Fibroblast of villous mesenchyme (primary cell): ENCODE measurements at places on chromosomes 1 and 21.
A peak's percentile ranks its signal among the peaks of the same experiment; 100 is the strongest.

DNA sequence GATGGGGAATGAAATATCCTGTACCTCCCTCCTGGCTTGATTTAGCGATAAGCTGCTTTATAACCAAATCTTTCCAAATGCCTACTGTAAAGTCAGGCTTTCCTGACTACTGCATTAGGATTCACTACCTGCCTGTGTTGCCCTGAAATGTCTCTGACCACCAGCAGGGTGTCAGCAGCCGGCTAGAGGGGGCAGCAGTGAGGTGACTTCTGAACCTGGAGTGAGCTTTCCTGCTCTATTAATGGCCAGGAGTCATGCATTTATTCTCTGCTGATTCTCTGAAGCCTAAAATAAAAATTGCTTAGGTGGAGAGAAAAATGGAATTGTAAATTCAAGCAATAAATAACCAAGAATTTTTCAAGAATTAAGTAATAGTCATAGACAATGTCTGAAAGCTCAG is 2.5 kb downstream of the BACE2 start:
- peak; percentile 7 for DNase-seq

DNA sequence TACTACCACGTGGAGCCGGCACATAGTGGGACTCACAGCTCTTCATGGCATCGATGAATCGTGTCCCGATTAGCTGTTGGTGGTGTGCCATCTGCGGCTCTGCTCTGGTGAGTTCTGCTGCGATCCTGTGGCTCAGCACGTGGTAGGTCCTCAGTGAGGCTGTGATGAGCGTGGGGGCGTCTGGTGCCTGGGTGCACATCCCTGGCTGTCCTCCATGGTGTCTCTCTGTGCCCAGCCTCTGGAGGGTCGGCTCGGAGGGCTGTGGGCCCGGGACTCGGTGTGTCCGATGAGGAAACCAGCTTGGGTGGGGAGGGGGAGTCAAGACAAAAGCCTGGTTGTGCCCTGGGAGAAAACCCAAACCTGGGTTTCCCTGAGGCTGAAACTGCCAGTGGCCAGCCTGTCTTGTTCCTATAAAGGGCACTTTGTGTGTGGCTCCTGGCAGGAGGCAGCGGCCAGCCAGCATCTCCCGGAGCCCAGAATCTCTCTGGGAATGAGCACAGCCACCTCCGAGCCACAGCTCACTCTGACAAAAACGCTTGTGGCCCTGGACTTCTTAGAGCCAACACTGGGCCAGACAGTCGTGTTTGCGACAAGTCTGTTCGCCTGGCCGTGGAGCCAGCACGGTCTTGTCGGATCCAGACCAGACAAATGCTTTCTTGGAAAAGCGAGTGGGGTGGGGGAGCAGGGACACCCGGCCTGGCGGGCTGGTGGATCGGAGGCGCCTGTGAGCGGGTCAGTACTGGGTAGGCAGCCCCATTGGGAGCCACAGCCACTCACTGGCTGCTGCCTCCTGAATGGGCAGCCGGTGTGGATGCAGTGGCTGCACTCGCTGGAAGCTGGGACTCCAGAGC is 31.8 kb downstream of the SPSB1 start:
- no peak for DNase-seq

DNA sequence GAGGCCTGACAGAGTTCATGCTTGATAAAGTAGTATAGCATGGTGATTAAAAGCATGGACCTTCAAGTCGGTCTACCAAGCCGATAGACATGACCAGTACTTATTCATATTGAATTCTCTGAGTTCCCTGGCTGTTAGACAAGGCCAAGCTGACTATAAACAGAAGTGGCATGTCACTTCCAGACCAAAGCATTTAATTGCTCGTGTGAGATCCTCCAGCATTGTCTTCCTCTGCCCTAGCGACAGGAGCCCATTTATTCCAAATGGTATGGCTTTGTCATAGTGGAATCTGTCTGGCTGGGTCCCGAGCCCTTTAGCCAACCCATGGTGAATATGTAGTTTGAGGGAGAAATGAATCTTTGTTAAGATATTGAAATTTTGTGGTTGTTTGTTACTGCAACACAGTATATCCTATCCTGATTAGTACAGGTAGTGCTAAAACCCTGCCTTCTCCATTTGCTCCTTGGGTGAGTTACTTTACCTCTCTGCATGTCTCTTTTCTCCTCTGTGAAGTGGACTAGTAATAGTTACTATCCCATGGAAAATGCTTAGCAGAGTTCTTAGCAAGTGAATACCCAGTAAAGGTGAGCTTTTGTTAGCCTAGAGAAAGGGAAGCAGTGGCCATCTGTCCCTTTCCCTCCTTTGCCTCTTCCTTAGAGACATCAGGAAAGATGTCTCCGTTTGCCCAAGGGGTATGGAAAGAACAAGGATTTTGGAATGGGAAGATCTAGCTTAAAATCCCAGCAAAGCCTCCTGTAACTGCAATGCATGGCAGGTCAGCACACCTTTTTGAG is 77.6 kb upstream of the CD1D start:
- no peak for DNase-seq

DNA sequence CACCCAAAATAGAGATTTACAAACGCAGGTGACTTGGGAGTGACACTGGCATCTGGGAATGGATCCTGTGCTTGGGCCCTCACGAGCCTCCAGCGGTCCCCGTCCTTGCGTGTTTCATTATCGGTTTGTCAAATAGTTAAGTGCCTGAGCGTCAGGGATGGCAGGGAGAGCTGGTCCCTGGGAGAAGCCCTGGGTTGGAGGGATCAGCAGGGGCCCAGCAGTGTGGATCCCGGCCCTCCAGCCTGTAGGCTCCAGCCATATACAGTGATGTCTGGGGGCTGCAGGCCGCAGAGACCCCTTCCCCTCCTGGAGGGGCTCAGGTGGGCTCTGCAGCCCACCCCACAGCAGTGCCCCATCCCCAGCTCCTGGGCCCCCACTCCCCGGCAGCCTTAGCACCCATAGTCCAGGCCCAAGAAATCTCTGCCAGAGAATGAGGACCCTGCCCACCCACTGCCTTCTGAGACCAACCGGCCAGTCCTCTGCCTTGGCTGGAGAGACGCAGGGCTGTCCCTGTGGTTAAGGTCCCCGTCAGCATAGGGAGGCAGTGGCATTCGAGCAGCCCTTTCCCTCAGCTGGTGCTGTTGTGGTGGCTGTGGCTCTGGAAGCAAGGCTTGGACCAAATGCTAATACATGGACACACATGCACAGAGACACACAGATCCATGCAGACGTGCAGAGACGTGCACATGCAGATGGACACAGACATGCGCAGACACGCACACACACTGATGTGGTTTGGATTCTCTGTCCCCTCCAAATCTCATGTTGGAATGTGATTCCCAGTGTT is 2.4 kb upstream of the SLC19A1 start:
- no peak for DNase-seq

DNA sequence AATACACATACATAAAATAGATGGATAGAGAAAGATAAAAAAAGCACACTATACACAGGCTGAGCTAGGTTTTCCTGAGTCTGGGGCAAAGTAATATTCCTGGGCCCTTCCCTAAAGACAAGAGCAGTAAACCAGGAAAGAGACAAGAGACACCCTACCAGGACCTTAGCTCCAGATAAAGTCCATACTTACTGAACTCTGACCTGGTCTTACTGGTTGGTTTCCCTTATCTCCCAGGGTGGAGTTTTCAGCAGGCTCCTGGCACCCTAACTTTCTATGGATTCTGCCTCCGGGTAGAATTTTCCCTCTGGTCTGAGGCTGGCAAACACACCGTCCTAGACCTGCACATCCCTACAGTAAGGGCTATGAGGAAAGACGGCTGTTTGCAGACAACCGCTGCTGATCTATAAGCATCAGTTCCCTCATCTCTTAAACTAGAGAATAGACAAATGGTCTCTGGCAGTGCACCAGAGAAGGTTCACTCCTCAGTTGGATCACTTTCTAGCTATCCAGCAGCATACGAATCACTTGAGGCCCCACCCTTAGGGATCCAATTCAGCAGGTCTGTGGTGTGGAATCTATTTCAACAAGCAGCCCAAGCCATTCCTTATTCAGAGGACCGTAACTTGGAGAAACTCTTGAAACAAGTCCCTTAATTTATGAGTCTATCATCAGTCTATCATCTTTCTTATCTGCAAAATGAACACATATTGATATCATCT is 52.0 kb downstream of the ARHGEF11 start:
- DNase-seq, result no peak

DNA sequence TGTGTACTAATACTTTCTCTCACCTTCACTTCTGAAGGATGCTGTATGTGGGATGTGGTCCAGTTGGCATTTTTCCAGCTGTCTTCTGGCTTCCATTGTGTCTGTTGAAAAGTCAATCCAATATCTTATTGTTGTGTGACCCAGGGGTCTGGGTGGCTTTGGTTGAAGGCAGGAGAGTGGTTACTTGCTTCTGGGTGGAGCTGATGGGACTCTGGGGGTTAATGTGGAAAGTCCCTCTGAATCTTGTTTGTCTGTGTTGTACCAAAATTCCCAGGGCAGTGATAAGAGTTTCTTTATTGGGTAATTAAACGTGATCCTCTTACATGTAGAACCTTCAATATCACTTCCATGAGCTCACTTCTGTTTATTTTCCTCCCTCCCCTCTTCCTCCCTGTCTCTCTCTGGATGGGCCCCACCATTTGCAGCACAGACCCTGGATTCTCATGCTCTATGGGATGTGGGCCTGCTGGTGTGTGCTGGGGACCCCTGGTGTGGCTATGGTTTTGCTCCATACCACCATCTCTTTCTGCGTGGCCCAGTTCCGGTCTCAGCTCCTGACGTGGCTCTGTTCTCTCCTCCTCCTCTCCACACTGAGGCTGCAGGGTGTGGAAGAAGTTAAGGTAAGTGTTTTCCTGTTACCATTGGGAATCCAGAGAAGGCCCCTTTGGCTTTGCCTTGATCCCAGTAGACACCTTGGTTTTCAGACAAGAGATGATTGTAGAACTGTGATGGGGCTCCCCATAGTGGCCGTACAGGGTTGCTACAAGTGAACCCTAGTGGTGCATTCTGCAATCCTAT is 71.5 kb downstream of the HHAT start:
- peak; percentile 65 for DNase-seq

DNA sequence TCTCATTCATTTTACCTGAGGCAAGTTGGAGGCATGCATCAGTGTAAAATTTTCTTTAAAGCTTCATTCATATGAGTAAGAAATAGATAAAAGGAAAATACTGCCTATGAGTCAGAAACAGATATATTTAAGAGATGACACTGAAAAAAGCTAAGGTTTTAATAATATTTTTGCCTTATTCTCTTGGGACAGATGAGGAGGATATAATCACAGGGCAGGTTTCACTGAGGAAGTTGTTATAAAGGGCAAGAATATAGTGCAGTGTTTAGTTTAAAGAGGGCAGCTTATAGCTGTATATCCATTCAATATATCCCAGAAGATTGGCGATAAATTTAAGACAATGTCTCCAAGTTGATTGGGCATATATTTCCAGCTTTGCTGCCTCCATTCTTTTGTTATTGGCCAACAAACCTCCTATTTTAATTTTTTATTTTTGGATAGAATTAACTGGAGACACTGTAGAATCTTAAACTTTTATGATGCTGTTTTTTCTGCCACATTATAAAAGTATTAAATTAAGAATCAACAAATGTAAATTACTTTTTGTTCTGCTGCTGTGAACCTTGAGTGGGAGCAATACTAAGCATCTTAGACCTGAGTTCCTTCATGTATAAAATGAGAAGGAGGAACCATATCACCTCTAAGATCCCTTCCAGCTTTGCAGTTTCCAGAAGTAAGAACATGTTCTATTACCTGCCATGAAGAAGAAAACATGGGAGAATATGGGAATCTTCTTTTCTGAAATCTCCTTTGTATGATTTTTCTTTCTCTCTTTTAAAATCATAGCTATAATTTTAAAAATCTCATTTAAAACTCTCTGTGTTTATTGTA is 171.6 kb downstream of the S1PR1 start:
- DNase-seq, result no peak

GRCh38 chr21:36606287-36606982 is 92.5 kb upstream of the SIM2 start:
- DNase-seq, result peak; percentile 22

DNA sequence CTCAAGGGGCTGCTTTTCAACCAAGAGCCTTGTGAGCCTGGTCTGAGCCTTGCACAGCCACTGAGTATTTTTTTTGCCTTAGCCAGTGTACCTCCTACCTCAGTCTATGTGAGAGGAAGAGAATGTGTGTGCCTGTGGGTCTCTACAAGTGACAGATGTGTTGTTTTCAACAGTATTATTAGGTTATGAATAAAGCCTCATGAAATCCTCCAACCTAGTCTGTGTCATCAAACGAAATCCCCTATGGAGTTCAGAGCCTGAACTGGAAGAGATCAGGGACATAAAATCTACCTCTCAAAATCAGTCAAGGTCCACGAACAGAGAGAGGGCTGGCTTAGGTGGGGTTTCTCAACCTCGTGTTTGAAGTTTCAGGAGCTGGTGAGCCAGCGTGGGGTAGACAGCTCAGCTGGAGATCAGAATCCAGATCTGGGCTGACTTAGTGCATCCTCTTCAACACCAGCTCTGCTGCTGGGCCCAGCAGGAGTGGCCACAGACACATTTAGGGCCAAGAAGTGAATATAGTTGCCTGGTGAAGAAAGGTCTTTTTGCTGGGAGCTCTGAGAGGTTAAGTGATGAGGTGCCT is 8.2 kb downstream of the XKR8 start:
- DNase-seq, result no peak

DNA sequence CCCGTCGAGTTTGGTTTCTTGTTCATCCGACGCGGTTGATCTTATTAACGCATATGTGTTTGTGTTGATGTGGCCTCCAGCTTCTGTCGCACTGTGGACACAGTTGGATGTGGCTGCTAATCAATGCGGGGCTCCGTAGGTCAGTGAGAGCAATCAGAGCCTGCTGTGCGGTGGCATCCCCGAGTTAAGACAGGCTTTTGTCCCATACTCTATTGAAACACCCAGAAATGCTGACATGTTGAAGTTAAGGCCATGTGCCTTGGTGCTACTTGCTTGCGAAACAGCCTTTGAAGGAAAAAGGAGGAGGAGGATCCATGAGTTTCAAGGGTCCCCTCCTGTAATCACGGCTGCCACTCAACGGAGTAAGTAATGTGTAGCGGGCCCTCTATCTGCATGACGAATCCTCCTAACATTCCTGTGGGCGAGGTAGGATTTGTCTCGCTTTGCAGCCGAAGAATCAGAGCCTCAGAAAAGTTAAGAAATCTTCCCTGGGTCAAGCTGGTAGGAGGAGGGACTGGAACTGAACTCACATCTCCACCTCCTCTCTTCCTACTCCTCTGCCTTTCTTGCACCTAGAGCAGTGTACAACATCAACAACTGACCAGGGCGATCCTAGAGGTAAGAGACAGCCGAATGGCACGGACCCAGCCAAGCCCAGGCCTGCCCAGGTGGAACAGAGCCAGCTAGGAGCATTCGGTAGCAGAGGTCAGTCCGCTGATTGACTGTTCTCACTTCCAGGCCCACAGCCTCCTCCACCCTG is 19.5 kb downstream of the PDE9A start:
- peak; percentile 96 for DNase-seq
